ENCODE measurements at places on chromosomes 2 and 18.

DNA sequence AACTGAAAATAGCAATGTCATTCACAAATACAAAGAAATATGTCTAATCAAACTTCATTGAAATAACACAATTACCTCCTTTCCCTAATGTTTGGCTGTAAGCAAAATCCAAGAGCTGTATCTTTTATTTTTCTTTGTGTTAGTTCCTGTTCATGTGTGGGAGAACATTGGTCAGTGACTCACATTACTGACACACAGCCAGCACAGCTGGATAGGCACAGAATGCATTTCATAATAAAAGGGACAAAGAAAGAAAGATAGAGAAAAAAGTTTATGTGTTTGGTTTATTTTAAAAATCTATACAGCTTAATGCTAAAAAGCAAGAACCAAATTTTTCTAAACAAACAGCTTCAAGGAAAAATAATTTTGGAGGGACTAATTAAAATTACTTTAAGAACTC is 185.6 kb upstream of the COL3A1 start:
- no peak for DNase-seq

- no peak for DNase-seq
Measured at GRCh38 chr2:134132490-134132857, 121.4 kb upstream of the MGAT5 start.

GRCh38 chr2:23617167-23617810 is 232.3 kb downstream of the KLHL29 start:
- DNase-seq: no peak

- no peak for DNase-seq
Measured at GRCh38 chr2:120677221-120677620, 58.4 kb upstream of the GLI2 start.

GRCh38 chr18:53093636-53094035 is 753.6 kb downstream of the DCC start:
- no peak for DNase-seq

GRCh38 chr18:74412116-74412880 is 44.8 kb downstream of the DIPK1C start:
- no peak for DNase-seq

GRCh38 chr2:128536925-128537620 is 218.4 kb upstream of the HS6ST1 start:
- no peak for DNase-seq

GRCh38 chr2:232497348-232497747 is 9.7 kb upstream of the ECEL1 start:
- no peak for DNase-seq

DNA sequence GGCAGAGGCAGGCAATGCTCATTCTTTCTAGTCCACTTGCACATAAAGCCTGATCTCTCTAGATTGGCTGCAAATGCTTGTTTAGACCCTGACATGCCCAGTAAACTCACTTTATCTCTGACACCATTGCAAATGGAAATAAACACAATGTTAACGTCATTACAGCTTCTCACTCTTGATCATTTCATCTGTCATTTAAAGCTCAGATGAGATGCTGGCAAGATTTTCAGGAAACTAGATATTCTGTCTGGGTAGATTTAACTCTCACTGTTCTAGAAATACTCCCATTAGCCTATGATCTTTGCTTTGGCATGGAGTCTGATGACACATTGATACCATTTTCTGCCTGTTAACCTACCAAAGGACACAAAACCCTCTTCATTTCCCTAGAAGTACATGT is 320.7 kb upstream of the HNRNPA3 start:
- DNase-seq: no peak

DNA sequence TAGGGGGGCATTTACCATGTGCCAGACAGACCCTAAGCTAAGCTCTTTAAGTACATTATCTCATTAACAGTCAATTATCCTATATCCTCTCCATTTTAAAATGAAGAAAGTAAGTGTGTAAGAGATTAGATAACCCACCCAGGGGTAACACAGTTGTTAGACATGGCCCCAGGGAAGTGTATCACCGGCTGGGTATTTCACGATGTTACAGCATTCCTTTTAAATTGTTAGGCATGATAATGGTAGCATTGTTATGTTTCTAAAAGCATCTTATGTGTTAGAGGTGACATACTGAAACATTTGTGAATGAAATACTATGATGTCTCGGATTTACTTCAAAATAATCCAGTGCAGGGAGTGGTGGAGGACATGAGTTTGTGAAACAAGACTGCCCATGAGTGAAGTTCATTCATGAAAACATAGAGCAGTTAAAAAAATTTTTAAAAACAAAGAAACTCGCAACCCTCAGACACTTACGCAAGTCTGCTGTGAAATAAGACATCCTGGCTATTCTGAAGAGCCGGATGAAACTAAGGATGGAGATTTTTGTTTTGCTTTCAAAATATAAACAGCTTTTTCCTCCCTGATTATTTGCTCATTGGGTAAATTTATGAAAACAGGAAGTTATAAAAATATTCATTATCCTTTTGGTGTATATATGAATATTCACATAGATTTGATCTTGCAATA is 54.9 kb downstream of the IL1RL2 start:
- no peak for DNase-seq

DNA sequence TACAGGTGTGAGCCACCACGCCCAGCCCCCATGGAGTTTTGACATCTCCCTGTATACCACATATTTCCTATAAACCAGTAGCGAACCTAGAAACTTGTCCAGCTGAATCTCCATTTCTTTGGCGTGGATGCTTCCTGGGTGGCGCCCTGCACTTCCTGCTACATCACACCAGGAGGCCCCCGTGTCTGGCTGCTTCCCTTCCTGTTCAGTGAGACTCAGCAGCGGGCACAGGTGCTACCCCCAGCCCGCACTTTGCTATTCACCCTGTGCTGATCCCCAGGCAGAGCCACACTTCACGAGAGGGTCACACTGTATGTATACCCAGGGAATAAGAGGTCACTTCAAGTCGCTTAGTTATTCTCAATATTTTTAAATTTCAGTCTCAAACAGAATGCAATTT is 35.0 kb downstream of the CYP27C1 start:
- DNase-seq: no peak

DNA sequence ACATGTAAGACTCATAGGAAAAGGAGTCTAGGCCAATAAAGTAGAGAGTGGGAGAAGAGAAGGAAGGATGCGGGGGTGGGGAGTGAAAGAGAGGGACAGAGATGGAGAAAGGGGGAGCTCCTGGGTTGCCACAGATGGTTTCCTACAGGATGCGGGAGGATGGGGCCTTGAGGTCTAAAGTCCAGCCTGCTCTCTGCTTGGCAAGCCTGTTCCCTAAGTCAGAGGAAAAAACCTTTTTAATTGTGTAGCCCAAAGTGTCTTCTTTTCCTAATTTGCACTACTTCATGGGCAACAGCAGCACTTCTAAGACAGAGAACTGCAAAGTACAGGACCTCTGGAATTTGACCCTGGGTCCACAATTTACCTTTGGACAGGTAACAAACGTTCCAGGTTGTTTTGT is 1.4 kb upstream of the FAM110C start:
- no peak for DNase-seq

GRCh38 chr18:43919551-43919950 is 642.3 kb upstream of the SYT4 start:
- DNase-seq: no peak

GRCh38 chr2:191014653-191015020 is 666 bp upstream of the STAT1 start:
- DNase-seq: no peak

DNA sequence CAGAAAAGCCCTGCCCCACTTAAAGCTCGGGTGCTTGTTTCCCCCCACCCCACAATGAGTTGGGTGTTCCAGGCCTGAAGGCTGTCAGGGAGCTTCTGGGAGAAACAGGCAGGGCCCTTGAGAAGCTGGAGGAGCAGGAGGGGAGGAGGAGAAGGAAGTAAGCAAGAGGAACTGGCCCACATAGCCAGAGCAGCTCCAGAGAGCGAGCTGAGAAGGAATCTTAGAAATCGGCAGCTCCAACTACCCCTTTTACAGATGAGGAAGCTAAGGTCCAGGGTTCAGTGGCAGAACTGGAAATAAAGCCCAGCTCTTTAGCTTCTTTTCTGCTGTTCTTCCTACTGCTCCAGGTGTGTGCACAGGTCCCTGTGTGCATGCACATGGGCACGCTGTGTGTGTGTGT is 12.7 kb upstream of the KCNK3 start:
- no peak for DNase-seq

- no peak for DNase-seq
Measured at GRCh38 chr2:159124441-159124911, 156.0 kb downstream of the TANC1 start.

- DNase-seq: no peak
Measured at GRCh38 chr2:170774074-170774473, 3.9 kb downstream of the ERICH2 start.

GRCh38 chr18:59610546-59611140 is 86.6 kb downstream of the CCBE1 start:
- DNase-seq: no peak

GRCh38 chr2:233114421-233114861 is 54.3 kb downstream of the INPP5D start:
- no peak for DNase-seq

- DNase-seq: no peak
Measured at GRCh38 chr2:240501531-240501991, 56.2 kb downstream of the ANKMY1 start.

DNA sequence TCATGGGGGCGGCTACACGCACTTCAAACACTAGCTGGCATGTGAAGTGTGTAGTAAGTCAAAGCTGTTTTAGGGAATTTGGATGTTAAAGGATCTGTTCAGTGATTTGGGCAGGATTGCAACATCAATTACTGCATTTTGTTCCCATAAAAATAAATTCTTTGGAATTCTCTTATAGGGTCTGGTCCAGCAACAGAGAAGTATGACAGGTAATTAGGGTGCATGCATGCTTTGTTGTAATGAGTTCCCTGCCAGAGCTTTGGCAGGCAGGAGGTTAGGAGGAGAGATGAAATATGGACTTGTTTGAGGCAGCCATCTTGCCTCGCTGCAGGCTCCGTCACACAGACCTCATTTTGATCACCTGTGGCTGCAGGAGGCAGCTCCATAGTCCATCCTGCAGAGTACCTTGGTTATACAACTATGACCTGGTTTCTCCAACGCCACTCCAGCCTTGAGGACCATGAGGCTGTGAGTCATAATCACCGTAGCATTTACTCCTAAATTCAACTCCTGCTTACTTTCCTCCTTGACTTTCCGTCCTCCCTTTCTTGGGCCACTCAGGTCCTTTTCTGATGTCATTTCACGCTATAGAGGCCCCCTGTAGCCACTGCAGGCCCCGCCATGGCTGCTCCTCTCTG is 26.5 kb upstream of the EML4 start:
- no peak for DNase-seq

Measured in stimulated activated CD8-positive, alpha-beta memory T cell treated with anti-CD3 and anti-CD28 coated beads, Interleukin-2, amount 100 ng/mL, for 1 hour (primary cell).